Esophagus muscularis mucosa (tissue), 4 donors: ENCODE measurements at places on chromosomes 1 and 21. TPM values are rescaled to one million over a fixed set of nuclear protein-coding genes. Genes with fewer than 3 reads are reported as not detected.

The POMGNT1 gene
- total RNA-seq = 47.2 TPM

GRCh38 chr21:28872218-28872617 lies 120.5 kb downstream of the LTN1 start:
- no peak for DNase-seq

- DNase-seq = no peak
Measured at GRCh38 chr1:181087400-181087901, 1.0 kb upstream of the IER5 start.

The RNF186 gene
- not detected for total RNA-seq

The LCE1C gene
- not detected for total RNA-seq

The HYI gene
- total RNA-seq = 44.7 TPM

- DNase-seq = peak; percentile 83
Measured at GRCh38 chr1:115492880-115493279, 148.9 kb upstream of the VANGL1 start.

GRCh38 chr21:29656504-29657239 lies 283.1 kb downstream of the GRIK1 start:
- DNase-seq = no peak

DNA sequence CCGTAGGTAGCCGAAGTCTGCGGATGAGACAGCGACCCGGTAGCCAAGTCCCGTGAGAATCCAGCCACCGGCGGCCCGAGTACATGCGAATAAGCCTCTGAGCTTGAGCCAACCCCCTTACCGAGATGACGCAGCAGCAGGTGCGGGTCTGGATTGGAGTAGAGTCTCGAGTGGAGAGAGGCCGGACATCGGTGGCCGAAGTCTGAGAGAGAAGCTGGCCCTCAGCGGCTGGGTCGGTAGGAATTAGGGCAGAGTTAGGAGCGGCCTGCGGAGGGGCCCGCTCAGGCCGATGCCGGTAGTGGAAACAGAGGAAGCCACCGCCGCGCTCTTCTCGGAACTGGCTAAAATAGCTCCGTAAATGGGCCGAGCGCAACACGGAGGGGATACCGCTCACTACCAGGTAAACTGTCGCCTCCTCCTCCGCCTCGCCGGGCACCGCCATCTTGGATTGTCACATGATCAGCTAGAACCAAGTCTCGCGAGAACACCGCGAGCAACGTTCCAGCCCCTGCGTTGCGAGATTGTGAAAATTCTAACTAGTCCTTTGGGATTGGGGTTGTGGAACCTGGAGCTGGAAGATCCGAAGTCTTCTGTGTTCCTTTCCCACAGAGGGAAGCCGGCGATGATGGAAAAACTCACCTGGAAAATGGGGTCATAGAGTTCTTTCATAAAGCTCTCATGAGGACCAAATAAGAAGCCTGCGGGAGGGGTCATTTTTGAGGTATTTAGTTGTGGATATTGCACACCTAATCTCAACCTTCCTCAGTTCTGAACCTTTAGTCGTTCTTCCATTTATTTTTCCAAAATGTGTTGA lies at the start of gene GPATCH3:
TSS of gene GPATCH3 (minus strand) at position 467 of the 814 bp plus-strand sequence. CDS start at position 442, 25 bp downstream.
- DNase-seq = peak; percentile 98

DNA sequence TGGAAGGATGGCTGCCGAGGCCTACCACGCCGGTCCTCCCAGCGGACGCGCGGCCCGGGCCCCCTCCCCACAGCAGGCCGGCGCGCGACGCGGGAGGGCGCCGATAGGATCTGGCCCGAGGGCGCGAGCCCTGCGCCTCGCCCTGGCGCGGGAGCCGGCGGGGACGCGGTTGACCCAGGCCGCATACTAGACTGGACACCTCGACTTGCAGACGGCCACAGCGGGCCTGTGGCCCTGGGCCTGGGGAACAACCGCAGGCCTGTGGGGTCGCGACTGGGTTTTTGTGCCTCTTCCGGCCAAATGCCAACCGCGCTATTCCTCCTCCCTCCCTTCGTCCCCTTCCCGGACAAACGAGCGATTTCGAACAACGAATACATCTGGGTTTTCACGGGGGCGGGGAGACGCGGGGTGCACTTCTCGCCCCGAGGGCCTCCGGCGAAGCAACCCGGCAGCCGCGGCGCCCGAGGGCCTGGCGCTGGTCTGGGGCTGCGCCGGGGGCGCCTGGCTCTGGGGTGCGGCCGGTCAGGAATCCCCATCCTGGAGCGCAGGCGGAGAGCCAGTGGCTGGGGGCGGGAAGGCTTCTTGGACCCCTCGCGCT lies 2.4 kb downstream of the NHLH2 start:
- DNase-seq = no peak

GRCh38 chr1:94920061-94920460 lies 6.8 kb downstream of the CNN3 start:
- no peak for DNase-seq

DNA sequence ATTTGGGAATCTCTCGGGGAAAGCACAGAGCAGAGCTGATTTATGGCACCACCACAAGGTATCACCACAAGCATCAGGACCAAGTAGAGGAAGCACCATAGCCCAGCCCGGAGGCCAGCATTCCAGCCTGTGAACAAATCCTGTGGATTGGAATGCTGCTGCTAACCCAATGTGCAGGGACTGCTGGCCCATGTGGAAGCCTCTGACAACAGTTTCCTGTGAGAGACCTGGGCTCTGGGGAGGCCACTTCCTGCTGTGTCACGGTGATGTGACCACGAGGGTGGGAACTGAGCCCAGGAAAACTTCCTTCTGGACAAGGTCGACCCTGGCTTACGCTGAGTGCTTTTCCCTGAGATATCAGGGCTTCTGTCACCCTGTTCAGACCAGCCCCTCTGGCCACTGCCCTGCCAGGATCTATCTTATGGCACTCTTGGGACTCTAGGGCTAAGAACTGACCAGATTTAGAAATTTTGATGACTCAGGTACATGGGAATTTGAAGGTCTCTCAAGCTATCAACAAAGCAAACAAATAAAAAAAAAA lies 88.3 kb upstream of the NGF start:
- no peak for DNase-seq

The ACTN2 gene
- 11.4 TPM for total RNA-seq

GRCh38 chr1:156462954-156463795 lies 37.4 kb downstream of the MEF2D start:
- DNase-seq = no peak

GRCh38 chr1:204507317-204508105 lies 8.7 kb upstream of the MDM4 start:
- no peak for DNase-seq

The JAK1 gene
- 139 TPM for total RNA-seq

- DNase-seq = no peak
Measured at GRCh38 chr1:54869173-54869851, 17.7 kb downstream of the DHCR24 start.

The COA6 gene
- 18.3 TPM for total RNA-seq

DNA sequence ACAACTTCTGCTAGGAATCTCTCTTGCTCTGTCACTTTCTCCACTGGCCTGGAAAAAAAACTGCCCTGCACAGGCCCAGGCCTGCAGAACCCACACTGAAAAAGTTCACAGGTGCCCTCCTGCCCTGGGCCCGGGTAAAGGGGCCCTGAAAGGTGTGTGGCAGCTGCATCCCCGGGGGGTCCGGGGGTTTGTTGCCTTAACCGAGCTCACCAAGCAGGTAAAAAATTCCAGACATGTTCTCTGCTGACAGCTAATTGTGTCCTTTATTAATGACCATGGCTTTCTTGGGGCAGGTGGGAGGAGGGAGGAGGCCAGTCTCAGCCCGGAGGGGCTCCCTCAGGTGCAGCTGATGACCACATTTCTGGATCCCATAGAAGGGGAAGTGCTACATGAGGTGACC lies 122.9 kb downstream of the LACTBL1 start:
- no peak for DNase-seq

- no peak for DNase-seq
Measured at GRCh38 chr21:42513151-42513984, at the start of gene SLC37A1. Gene SLC37A1, plus strand, starts transcription at chr21:42513852. Its CDS starts 4,603 bp downstream, at chr21:42518455.

DNA sequence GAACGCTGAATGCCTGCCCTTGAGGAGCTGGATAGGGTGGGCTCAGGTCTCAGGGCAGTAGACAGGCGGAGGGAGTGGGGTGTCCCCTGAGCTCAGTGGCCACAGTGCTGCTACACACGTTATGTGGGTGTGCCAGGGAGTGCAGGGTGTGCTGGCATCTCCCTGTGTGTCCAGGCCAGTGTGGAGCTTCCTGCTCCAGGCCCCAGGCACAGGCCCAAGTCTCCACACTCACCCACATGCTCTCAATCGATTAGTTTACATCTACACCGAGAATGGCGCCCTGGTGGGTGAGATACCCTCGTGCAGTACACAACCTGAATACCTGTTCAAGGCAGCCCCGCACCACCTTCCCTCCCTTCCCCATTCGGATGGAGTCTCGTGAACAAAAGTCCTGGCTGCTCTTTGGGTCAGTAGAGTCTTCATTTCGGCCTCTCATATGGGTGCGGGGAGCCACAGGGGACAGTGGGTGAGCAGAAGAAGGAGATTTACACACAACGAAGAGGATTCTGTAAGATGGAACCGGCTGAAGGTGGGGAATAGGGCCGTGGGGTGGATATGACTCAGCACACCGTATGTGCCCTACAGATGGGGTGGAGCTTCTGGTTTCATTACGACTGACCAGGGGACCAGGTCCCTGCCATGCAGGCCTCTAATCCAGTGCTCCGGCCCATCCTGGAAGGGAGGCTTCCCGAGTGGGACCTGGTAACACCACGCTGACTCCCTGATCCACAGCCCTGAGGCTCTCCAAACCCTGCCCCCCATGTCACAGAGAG lies 93.3 kb downstream of the SPSB1 start:
- no peak for DNase-seq

GRCh38 chr1:183604038-183604808 lies 14.0 kb upstream of the NCF2 start:
- no peak for DNase-seq

The TAF13 gene
- total RNA-seq = 71.0 TPM

The KLHDC7A gene
- not detected for total RNA-seq

- DNase-seq = no peak
Measured at GRCh38 chr1:113965703-113966412, 13.4 kb upstream of the OLFML3 start.

- DNase-seq = no peak
Measured at GRCh38 chr1:233598891-233599541, 14.9 kb upstream of the KCNK1 start.

DNA sequence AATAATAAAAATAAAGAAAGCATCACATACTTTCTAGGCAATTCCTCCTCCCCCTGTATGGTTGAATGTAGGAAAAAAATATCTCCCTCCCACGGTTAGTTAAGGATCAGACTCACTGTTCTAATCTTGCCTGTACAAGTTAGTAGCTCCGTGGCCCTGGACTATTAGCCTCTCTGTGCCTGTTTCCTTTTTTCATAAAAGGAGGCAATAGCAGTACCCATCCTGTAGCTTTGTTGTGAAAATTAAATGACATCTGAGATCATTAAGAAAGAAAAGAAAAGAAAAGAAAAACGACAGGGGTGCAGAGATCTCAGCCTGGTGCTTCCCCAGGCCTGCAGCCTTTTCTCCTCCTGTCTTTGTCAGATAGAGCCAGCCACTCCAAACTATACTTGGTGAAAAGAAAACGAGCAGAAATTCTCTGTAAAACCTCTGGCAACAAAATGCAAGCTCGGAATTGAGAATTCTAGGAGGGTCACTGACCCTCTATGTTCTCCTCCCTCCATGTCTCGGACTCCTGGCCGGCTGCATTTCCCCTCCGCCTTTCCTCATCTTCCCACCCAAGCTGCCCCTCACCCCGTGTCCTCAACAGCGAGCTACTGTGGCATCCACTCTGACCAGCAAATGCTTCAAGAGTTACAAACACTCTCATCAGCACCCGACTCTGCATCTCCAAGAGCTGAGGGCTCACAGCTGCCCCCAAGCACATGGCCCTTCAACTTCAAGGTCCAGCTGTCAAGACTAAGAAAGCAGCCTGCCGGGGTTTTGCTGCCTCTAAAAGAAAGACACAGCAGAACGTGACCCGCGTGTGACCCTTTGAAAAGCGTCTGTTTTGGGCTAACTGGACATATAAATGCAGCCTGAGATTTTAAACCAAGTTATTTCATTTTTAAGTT lies 13.6 kb downstream of the RIPK4 start:
- DNase-seq = no peak

GRCh38 chr21:45041351-45041805 lies 33.0 kb upstream of the ADARB1 start:
- peak; percentile 97 for DNase-seq

The ODR4 gene
- 10.4 TPM for total RNA-seq

- no peak for DNase-seq
Measured at GRCh38 chr1:160168016-160168415, 16.6 kb downstream of the ATP1A4 start.

GRCh38 chr1:177737456-177737855 lies 232.4 kb downstream of the SEC16B start:
- no peak for DNase-seq

The VHLL gene
- total RNA-seq = not detected

GRCh38 chr1:167272369-167272957 lies 51.8 kb downstream of the POU2F1 start:
- no peak for DNase-seq

DNA sequence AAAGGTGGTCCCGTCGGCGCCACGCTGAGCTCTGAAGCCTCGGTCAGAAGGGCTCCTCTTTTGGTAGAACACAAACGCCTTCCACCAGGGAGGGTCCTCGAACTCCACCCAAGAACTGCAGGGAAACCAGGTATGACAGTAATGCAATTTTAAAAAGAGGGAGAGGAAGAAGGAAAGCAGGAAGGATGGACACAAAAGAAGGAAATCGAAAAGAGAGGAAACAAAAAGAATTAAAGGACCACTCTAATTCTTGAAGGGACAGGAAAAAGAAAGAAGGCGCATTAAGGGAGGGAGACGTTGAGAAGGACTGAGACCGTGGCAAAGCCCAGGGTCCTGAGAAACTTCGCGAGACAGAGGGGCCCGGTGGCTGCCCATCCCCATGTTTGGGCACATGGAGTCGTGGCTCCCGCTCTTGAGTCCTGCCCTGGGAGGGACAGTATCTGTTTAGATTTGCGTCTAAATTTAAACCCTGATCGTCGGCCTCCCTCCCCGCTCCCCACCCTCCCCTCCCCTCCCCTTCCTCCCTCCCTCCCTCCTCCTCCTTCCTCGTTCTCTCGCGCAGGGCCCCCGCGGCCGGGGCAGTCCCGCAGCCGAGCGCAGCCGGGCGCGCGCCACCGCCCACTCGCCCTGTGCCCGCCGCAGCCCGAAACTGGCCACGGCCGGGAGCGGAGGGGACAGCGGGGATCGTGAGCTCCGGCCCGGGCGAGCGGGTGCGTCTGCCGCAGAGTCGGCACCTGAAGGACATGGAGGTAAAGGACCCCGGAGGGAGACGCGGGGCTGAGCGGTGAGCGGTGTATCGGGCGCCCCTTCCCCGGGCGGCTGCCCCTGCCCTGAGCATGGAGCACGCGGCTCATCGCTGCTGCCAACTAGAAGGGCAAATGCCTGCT lies at the start of gene RCSD1:
TSS of gene RCSD1 (plus strand) at position 552 of the 887 bp plus-strand sequence. CDS start at position 744, 192 bp downstream.
- DNase-seq = no peak

GRCh38 chr1:40058453-40059337 lies 18.2 kb downstream of the CAP1 start:
- DNase-seq = no peak

DNA sequence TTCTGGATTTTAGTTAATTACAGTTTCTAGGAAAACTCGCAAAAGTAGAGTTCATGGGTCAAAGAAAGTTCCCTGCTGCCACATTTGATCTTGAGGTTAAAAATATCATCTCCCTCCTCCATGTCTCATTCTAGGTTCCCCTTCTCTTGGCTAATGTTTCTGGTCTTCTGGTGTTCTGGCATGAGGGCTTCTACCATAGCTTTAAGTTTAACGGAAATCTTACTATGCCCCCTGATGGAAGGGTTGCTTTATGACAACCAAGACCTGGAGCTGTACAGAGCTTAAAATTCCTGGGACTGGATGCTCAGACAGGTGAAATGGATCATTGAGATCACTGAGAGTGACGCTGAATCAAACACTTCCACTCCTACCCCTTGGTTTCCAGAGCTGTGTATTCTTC lies 1881.7 kb downstream of the MRPL39 start:
- DNase-seq = no peak

GRCh38 chr1:232767305-232768074 lies 37.7 kb upstream of the MAP10 start:
- no peak for DNase-seq
